ENCODE measurements at places on chromosomes 2 and 18.

DNA sequence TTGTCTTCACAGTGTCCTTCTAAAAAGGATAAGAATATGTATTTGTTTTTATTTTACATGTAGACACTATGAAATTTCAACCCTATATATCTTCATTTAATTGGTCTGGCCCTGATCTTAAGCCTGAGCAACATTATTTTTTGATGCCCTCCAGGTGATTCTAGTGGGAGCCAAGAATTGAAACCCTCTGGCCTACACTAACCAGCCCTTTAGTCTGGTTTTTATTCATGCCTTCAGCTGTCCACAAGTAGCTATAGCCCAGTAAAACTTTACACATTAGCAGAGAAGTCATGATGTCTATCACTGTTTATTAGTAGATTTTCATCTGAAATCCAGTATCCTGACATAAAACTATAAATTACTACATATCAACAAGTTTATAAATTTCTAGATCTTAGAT, 52.7 kb upstream of the UBXN4 start:
- H3K4me1 ChIP-seq = no peaks in the 10 kb centered on the region
- no peaks in the 10 kb centered on the region for H3K27me3 ChIP-seq
- H3K36me3 ChIP-seq = no peaks in the 10 kb centered on the region
- no peak for DNase-seq

- H3K36me3 ChIP-seq = no peaks in the 10 kb centered on the region
- H3K27ac ChIP-seq = no peak overlapping the region
- H3K4me3 ChIP-seq = no peak overlapping the region
- H3K27me3 ChIP-seq = no peaks in the 10 kb centered on the region
- DNase-seq = no peak
- H3K4me1 ChIP-seq = no peaks in the 10 kb centered on the region
Measured at GRCh38 chr2:128818248-128818647, 499.6 kb upstream of the HS6ST1 start.

GRCh38 chr18:4455113-4455811, at the start of gene DLGAP1:
TSS of gene DLGAP1 (minus strand) at chr18:4455307.
- H3K36me3 ChIP-seq = no peaks in the 10 kb centered on the region
- no peak within 1 kb of the TSS for H3K27ac ChIP-seq
- H3K27me3 ChIP-seq = no peaks in the 10 kb centered on the region
- peak; percentile 41 for DNase-seq
- no peaks in the 10 kb centered on the region for H3K4me1 ChIP-seq

DNA sequence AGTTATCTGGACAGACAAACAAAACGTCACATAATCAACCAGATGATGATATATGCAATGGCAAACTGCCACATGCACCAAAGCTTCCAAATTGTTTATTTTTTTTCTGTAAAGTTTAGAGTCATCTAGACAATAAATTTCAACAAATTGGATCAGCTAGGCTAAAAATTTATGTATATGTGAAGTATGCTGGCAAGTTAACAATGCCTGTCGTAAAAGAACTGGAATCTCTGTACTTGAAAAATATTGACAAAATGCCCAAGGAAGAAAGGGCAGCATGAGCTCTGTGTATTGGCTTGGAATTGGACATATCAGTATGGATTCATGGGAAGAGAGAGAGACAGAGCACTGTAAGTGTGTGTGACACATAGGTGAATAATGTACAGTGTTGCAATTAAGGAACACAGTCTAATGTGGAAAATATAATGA, 309.8 kb downstream of the ERBB4 start:
- H3K4me3 ChIP-seq = no peak overlapping the region
- no peaks in the 10 kb centered on the region for H3K36me3 ChIP-seq
- H3K27ac ChIP-seq = no peak overlapping the region
- DNase-seq = no peak

DNA sequence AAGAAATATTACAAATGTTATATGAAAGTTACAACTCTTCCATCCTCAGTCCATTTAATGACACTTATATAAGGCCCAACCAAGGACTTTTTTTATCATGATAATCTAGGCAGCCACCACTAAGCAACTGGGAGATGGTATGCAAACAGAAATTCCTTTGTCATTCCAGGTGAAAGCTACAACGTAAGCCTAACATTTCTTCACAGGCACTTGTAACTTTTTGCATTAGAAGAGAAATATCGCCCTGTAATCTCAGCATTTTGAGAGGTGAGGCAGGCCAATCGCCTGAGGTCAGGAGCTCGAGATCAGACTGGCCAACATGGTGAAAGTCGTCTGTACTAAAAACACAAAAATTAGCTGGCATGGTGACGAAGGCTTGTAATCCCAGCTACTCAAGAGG, 581.2 kb upstream of the SLC8A1 start:
- H3K4me3 ChIP-seq = no peak overlapping the region
- no peak for DNase-seq
- H3K27ac ChIP-seq = no peak overlapping the region
- no peaks in the 10 kb centered on the region for H3K36me3 ChIP-seq

DNA sequence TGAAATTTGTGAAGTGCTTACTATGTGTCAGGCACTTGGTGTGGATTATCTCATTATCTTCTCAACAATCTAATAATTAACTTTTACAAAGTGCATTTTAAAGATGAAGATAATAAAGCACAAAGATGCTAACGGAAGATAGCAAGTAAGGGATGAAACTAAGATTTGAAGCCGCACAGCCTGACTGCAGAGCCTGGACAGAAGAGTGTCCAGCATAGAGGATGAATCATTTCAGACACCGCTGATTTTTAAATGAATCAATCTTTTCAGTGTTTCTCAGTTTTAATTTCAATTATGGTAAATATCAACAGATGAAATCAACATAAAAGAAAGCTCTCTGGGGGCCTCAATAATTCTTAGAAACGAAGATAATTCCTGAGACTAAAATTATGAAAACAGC, 24.5 kb upstream of the STAM2 start:
- DNase-seq = no peak
- H3K27ac ChIP-seq = no peak overlapping the region
- no peaks in the 10 kb centered on the region for H3K27me3 ChIP-seq
- no peaks in the 10 kb centered on the region for H3K4me1 ChIP-seq

- no peaks in the 10 kb centered on the region for H3K27me3 ChIP-seq
- no peaks in the 10 kb centered on the region for H3K36me3 ChIP-seq
- no peak overlapping the region for H3K4me3 ChIP-seq
- H3K27ac ChIP-seq = no peak overlapping the region
- no peaks in the 10 kb centered on the region for H3K4me1 ChIP-seq
Measured at GRCh38 chr2:212109217-212109616, 429.4 kb downstream of the ERBB4 start.

DNA sequence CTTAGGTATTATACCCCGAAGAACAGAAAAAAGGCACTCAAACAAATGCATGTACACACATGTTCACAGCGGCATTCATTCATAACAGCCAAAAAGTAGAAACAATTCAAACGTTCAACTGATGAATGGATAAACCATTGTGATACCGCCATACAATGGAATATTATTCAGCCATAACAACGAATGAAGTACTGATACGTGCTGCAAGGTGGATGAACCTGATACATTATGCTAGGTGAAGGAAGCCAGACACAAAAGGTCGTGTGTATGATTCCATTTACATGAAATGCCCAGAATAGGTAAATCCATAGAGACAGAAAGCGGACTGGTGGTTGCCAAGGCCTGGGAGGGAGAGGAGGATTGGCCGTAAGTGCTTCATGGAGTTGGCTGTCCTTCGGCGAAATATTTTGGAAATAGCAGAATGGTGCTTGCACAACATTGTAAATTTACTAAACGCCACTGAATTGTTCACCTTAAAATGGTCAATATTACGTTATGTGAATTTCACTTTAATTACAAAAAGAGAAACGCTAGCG, 750 bp upstream of the RMP24 start:
- H3K4me1 ChIP-seq = peaks cover 10% of the 10 kb centered on the region
- DNase-seq = no peak
- no peaks in the 10 kb centered on the region for H3K36me3 ChIP-seq
- peak overlapping the region; percentile 88 for H3K4me3 ChIP-seq
- H3K27ac ChIP-seq = peak overlapping the region; percentile 90

- DNase-seq = no peak
- H3K27ac ChIP-seq = no peak overlapping the region
- no peaks in the 10 kb centered on the region for H3K27me3 ChIP-seq
- no peak overlapping the region for H3K4me3 ChIP-seq
Measured at GRCh38 chr2:240514631-240515030, 43.2 kb downstream of the ANKMY1 start.

DNA sequence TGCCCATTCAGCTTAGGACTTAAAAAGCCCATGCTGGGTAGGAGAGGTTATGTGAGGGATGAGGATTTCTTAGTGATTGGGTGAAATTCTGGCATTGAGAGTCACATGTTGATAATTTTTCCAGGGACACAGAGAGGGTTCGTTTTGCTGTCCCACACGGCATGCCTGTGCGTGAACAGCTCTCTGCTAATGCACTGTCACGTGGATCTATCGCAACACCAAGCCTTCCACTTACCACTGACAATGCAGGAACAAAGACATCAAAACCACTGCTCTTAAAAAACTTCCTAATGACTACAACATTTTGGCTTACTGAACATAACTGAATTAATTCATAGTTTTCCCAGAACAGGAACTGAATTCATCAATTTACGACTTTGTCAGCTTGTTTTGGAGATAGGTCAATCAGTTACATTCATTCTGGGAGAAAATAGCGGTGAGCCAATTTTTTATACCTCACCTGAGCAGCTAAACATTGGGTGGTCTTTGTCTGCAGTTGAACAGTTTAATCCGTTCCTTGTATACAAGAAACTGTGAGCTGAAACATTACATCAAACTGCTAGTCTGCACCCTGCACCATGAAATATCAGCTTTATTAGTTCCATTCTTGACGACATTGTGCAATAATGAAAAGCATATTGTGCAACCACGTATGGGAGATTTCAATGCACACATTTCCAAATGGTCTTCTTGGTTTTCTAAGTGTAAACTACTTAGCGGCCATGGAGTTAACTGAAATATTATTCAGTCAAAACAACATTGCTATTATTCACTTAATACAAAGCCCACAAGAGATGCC, 127.1 kb downstream of the LPIN1 start:
- H3K36me3 ChIP-seq = no peaks in the 10 kb centered on the region
- H3K27me3 ChIP-seq = no peaks in the 10 kb centered on the region
- H3K27ac ChIP-seq = no peak overlapping the region
- H3K4me3 ChIP-seq = no peak overlapping the region
- H3K4me1 ChIP-seq = no peaks in the 10 kb centered on the region

- DNase-seq = no peak
- H3K4me1 ChIP-seq = peaks cover 16% of the 10 kb centered on the region
- H3K4me3 ChIP-seq = no peak overlapping the region
- H3K27me3 ChIP-seq = no peaks in the 10 kb centered on the region
- no peaks in the 10 kb centered on the region for H3K36me3 ChIP-seq
Measured at GRCh38 chr18:57543560-57543959, 42.9 kb downstream of the FECH start.

- H3K4me3 ChIP-seq = no peak overlapping the region
- no peaks in the 10 kb centered on the region for H3K27me3 ChIP-seq
- DNase-seq = no peak
- no peak overlapping the region for H3K27ac ChIP-seq
- H3K36me3 ChIP-seq = no peaks in the 10 kb centered on the region
Measured at GRCh38 chr18:62881509-62882016, 166.2 kb downstream of the PHLPP1 start.

GRCh38 chr2:64463781-64464180, 9.8 kb downstream of the LGALSL start:
- no peak for DNase-seq
- no peaks in the 10 kb centered on the region for H3K27me3 ChIP-seq
- no peaks in the 10 kb centered on the region for H3K4me1 ChIP-seq
- no peak overlapping the region for H3K27ac ChIP-seq
- H3K36me3 ChIP-seq = no peaks in the 10 kb centered on the region

DNA sequence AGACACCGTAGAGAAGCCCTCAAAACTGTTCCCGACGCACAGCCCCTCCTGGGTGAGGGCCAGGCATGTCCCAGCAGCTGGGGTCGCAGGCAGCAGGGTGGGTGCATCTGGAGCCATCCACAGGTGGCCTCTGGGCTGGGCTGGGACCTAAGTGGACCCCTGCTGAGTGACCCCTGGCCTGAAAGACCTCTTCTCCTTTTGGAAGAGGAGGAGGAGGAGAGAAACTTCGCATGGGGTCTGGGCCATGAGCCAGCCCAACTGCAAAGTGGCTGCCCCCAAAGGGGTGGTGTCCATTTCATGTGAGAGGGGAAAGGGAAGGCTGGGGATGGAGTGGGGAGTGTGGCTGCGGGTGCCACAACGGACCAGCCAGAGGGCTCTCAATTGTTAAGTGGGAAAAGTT, 25.1 kb downstream of the ANO7 start:
- H3K4me1 ChIP-seq = no peaks in the 10 kb centered on the region
- no peak for DNase-seq
- no peak overlapping the region for H3K27ac ChIP-seq
- no peak overlapping the region for H3K4me3 ChIP-seq
- no peaks in the 10 kb centered on the region for H3K27me3 ChIP-seq
- H3K36me3 ChIP-seq = no peaks in the 10 kb centered on the region

GRCh38 chr2:119921825-119922224, 91.1 kb upstream of the EPB41L5 start:
- H3K36me3 ChIP-seq = no peaks in the 10 kb centered on the region
- H3K27me3 ChIP-seq = no peaks in the 10 kb centered on the region
- DNase-seq = no peak
- no peaks in the 10 kb centered on the region for H3K4me1 ChIP-seq

DNA sequence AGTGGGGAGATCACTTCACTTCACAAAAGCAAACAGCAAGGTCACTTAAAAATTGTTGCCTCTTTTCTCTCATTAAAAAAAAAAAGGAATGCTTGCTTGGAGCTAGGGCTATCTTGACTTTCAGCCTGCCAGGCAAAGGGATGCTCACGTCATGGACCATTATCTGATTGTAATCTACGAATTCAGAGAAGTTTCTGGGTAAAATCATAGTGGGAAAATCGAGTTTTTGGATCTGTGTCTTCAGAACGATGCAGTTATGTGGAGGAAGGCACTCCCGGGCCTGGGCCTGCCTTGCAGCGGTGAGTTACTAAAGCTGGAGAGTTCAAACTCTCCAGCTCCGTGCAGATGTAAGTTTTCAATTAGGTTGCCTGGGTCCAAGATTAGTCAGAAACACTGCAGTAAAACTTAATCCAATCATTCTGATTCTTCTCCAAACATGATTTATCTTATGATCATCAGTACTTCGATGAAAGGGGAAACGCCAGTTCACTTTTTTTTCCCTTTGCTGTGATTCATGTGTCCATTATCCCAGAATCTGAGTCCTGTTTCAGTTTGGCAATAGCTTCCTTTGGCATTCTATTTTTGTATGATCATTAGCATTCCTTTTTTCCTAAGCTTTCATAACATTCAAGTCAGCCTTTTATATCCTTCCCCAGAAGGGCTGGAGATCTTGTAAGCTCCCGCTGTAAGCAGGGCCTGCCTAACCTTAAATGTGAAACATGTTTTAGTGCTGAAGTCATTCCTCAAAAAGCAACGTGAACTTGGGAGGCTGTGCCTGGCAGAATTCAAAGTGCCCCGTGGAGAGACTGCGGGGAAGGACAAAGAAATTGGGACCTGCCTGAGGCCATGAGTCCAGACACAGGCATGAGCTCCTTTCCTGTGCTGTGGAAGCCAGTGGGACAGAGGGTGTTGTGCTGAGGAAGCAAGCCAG, 119.3 kb upstream of the TWIST2 start:
- H3K4me1 ChIP-seq = no peaks in the 10 kb centered on the region
- DNase-seq = no peak
- no peaks in the 10 kb centered on the region for H3K36me3 ChIP-seq
- no peak overlapping the region for H3K27ac ChIP-seq

GRCh38 chr2:203936535-203936934, at the start of gene ICOS:
TSS of gene ICOS (plus strand) at chr2:203936763. CDS start at chr2:203936815, 52 bp downstream.
- H3K27ac ChIP-seq = no peak within 1 kb of the TSS
- no peak within 1 kb of the TSS for H3K4me3 ChIP-seq
- no peaks in the 10 kb centered on the region for H3K27me3 ChIP-seq
- DNase-seq = no peak
- H3K4me1 ChIP-seq = no peaks in the 10 kb centered on the region
- no peaks in the 10 kb centered on the region for H3K36me3 ChIP-seq

- peaks cover 3% of the 10 kb centered on the region for H3K4me1 ChIP-seq
- H3K36me3 ChIP-seq = no peaks in the 10 kb centered on the region
- DNase-seq = no peak
- no peak overlapping the region for H3K4me3 ChIP-seq
- no peaks in the 10 kb centered on the region for H3K27me3 ChIP-seq
- no peak overlapping the region for H3K27ac ChIP-seq
Measured at GRCh38 chr2:152890736-152891135, 172.3 kb downstream of the ARL6IP6 start.
